ENCODE measurements at places on chromosomes 13 and 19.
A peak's percentile ranks its signal among the peaks of the same experiment; 100 is the strongest.

- DNase-seq = peak; percentile 81
These were observed 7.8 kb upstream of the SELENOV start for GRCh38 chr19:39506944-39507714.

GRCh38 chr19:7718668-7719067 lies 13.2 kb downstream of the CLEC4G start:
- no peak for DNase-seq

GRCh38 chr13:91523116-91523515 lies 124.7 kb downstream of the GPC5 start:
- DNase-seq = no peak

DNA sequence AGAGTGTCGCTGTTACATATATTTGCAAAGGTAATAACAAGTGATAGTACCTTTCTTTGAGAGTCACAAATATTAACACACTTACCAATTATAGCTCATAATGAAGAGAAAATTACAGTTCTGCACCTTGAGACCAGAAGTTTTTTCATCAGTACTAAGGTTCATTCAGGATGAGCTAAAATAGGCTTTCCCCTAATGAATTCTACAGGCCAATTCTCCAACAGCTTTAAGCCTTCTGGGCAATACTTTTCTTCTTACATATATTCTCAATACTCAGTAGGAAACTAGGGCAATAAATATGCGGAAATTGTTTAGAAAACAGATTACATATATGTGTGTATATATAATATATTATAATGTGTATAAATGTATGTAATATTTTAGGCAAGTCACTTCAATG lies 2672.8 kb upstream of the PCDH20 start:
- no peak for DNase-seq

- DNase-seq = no peak
These were observed 1541.0 kb downstream of the SLITRK5 start for GRCh38 chr13:89212186-89212585.

GRCh38 chr19:45539459-45539858 lies 32.2 kb downstream of the VASP start:
- DNase-seq = no peak

DNA sequence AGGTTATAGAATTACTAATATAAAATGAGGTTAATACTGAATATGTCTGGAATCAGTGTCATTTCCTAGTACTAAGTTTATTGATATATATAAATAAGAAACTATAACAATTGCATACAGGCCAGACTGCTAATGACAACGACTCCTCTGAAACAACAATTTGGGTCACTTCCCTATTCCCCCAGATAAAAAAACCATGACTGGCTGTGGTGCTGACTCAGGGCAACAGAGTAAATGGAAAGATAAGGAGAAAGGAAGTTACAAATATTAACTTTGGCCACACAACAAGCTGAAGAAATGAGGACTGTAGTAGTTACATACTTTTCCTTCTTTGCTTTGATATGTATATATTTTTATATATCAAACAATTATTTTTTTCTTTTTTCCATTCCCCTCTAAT lies 263.7 kb upstream of the PCDH9 start:
- DNase-seq = no peak

DNA sequence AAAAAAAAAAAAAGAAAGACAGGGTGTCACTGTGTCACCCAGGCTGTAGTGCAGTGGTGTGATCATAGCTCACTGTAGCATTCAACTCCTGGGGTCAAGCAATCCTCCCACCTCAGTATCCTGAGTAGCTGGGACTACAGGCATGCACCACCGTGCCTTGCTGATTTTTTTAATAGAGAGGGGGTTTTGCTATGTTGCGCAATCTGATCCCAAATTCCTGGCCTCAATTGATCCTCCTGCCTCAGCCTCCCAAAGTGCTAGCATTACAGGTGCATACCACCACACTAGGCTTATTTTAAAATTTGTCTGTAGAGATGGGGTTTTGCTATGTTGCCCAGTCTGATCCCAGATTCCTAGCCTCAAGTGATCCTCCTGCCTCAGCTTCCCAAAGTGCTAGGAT lies 159.3 kb downstream of the PTPRS start:
- no peak for DNase-seq

DNA sequence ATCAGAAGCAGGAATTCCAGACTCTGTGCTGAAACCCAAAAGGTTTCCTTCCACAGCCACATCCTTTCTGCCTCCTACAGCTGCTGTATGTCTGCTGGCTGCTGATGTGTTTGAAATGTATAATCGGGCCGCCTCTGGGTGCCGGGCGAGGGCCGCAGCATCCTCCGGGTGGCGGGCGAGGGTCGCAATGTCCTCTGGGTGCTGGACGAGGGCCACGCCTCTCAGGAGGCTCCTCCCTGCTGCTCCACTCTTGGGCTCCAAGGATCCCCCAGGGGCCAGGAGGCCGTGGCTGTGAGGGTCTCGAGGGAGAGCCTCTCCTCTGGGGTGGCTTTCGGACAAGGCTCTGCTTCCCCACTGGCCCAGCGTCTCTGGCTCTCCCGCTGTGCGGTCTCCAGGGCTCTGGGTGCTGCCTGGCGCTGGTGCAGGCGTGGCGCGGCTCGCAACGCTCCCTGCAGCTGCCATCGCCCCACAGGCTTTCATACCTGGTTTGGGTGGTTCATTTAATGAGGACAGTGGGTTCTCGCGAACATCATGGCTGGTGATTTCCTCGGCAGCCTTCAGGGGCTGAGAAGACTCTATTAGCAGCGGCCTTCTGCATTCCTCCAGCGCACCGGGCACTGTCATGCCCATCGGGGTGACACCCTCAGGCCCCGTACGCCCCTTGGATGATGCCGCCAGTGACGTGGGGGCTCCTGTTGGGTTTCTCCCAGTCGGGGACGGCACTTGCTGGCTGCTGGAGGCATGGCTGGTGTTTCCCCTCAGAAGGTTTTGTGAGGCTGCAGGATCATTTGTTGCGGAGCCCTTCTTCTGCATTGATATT lies 41.8 kb upstream of the GRTP1 start:
- peak; percentile 75 for DNase-seq

- no peak for DNase-seq
These were observed 43.3 kb upstream of the GPC6 start for GRCh38 chr13:93183302-93183701.

- DNase-seq = peak; percentile 44
These were observed 1.4 kb downstream of the RETN start for GRCh38 chr19:7670150-7670783.

DNA sequence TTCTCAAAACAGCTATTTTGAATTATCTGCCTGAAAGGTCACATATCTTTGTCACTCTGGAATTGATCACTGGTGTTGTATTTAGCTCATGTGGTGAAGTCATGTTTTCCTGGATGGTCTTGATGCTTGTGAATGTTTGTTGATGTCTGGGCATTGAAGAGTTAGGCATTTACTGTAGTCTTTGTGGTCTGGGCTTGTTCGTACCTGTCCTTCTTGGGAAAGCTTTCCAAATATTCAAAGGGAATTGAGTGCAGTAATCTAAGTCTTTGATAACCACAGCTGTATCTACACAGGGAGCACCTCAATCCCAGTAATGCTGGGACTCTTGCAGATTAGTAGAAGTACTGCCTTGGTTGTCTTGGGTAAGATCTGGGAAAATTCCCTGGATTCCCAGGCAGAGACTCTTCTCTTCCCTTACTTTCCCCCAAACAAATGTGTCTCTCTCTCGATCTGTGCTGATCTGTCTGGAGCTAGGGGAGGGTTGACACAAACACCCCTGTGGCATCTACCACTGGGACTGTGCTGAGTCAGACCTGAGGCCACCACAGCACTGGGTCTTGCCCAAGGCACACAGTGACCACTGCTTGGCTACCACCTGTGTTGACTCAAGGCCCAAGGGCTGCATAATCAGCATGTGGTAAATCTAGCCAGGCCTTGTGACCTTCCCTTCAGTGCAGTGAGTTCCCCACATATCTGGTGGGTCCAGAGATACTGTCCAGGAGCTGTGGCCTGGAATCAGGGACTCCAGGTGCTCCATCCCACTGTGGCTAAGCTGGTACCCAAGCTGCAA lies 5.5 kb upstream of the CYP4F3 start:
- no peak for DNase-seq

DNA sequence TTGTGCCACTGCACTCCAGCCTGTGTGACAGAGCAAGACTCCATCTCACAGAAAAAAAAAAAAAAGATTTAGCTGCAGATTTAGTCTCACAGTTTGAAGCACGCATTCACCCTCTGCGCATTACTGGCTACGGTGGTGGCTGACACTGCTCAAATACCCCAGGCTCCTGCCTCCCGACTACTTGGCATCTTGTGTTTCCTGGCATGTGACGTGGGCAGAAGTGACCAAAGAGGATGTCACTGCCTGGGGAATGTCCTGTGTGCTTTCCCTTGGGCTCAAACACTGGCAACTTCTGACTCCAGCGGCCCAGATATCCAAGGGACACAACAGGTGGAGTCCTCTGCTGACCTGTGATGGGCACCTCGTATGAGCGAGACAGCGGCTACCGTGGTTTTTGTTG lies 24.7 kb upstream of the EIF3G start:
- DNase-seq = no peak

DNA sequence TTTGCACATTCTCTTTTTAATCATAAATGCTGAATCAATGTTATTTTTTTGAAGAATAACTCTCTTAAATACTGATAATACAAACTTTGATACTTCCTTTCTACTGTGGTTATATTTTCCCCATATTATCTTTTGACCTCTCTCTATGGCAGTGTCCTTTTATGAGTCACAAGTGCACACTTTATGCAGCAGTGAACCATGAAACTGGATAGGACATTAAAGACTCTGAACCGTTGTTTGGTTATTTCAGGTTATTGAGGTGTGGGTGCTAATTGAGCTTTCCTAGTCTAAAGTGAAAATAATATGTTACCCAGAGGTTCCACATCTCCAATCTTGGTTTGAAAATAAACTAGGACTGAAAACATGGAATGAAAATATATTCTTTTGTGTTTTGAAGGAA lies 71.4 kb downstream of the DGKH start:
- no peak for DNase-seq

DNA sequence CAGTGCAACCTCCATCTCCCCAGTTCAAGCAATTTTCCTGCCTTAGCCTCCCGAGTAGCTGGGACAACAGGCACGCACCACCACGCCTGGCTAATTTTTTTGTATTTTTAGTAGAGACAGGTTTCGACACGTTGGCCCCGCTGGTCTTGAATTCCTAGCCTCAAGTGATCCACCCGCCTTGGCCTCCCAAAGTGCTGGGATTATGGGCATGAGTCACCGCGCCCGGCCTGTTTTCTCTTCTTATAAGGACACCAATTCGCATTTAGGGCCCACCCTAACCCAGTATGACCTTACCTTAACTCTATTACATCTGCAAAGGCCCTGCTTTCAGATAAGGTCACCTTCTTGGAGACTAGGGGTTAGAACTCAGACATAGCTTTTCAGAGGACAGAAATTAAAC lies 35.1 kb downstream of the TMEM161A start:
- no peak for DNase-seq

DNA sequence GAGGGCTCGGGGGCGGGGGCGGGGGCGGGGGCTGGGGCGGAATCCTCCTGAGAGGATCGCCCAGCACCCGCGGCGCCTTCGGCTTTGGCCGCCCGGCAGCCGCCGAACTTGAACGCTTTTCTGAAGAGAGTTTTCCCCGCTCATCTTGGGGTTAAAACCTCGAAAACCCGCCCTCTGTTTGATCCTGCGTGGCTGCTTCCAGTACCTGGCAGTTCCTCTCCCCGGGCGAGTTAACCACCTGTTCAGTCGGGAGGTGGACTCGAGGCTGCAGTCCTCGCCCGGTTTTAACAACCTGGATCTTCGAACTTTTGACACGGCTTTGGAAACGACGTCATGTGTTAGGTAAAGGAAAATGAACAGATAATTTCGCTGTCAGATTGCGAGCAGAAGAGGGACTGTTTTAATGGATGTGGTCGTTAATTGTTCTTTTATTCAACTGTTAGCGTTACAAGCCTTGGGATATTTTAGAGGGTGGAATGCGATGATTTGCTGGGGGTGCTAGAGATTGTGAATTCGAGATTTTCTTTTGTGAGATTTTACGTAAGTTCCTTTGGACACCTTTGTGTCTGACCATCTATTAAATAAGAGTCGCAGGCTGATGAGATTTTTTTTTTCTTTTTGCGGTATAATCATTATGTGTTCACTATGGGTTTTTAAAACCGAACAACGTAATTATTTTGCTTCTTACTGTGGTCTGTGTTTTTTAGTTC lies 1.0 kb downstream of the FNDC3A start:
- DNase-seq = peak; percentile 75

GRCh38 chr13:91594061-91594460 lies 195.6 kb downstream of the GPC5 start:
- DNase-seq = no peak

- DNase-seq = no peak
These were observed 95.0 kb upstream of the KLF5 start for GRCh38 chr13:72963762-72964161.

GRCh38 chr19:662962-663681 lies at the start of gene RNF126:
TSS of gene RNF126 (minus strand) at chr19:663214. CDS start at chr19:663121, 93 bp downstream.
- DNase-seq = peak; percentile 91

GRCh38 chr13:37295071-37295470 lies 189.6 kb upstream of the CSNK1A1L start:
- no peak for DNase-seq

- no peak for DNase-seq
These were observed 309.5 kb downstream of the MTUS2 start for GRCh38 chr13:29129616-29130015.

DNA sequence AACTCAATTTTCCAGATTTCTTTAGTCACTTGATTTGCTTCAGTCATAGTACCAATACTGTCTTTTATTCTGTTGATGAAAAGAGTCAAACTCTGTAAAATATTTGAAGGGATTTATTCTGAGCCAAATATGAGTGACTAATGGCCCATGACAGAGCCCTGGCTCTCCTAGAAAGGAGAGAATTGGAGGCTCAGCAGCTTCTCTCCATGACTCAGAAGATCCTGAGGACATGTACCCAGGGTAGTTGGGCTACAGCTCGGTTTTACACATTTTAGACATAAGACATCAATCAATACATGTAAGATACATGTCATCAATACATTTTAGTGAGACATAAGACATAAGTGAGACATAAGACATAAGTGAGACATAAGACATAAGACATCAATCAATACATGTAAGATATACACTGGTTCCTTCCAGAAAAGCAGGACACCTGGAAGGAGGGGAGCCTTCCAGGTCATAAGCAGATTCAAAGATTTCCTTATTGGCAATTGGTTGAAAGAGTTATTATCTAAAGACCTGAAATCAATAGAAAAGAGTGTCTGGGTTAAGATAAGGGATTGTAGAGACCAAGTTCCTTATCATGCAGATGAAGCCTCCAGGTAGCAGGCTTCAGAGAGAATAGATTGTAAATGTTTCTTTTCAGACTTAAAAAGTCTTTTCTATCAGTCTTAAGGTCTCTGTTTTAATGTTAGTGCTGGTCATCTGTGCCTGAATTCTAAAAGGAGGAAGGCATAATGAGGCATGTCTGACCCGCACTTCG lies 179.8 kb upstream of the RFC3 start:
- no peak for DNase-seq

GRCh38 chr13:113110048-113110851 lies 4.7 kb downstream of the F7 start:
- no peak for DNase-seq

Data from NCI-H524 (cell line).